NCI-H69 (cell line): ENCODE measurements at places on chromosomes 3 and 15.

GRCh38 chr15:94327356-94327936 is 96.1 kb downstream of the MCTP2 start:
- peak; percentile 75 for DNase-seq

- DNase-seq, result no peak
Measured at GRCh38 chr3:55646121-55646520, 159.0 kb upstream of the WNT5A start.

GRCh38 chr3:52366527-52366926 is 50.4 kb downstream of the DNAH1 start:
- no peak for DNase-seq

- no peak for DNase-seq
Measured at GRCh38 chr3:187935623-187936156, 190.4 kb upstream of the BCL6 start.

GRCh38 chr3:4772171-4772804 is 206.9 kb upstream of the BHLHE40 start:
- DNase-seq, result no peak

DNA sequence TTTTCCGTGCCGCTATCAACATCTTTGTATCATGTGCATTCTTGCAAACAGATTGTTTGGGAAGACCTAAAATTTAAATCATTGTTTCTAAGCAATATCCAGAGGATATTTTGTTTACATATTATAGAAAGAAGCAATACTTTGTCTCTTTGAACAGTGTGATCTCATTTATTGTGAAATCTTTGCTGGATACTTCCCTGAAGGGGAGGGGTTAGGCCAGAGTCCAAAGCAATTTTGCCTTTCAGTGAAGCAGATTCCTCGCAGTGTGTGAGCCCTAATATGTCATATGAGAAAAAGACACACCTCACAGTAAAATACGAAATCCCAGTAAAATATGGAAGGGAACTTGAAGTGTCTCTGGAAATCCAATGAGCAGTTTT is 158.7 kb upstream of the SLCO3A1 start:
- no peak for DNase-seq

GRCh38 chr15:70017801-70018200 is 79.9 kb downstream of the TLE3 start:
- DNase-seq, result peak; percentile 50

GRCh38 chr3:185935465-185936272 is 2.1 kb downstream of the TRA2B start:
- peak; percentile 44 for DNase-seq

DNA sequence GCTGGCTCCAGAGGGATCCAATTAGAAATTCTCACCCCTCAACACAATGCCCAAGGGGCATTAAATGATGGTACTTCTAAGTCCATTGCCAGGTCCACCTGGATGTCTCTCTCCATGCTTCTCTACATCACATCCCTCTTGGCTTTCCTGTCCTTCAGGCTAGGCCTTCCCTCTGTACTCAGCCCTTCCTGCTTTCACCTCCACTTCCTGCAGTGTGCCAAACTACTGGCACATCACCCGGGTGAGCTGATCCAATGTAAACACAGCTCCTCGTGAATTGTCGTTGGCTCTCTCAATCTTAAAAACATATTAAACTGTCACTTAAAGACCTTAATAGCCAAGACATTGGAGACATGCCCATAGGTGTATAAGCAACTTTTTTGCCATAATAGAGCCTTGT is 4.0 kb downstream of the LMCD1 start:
- peak; percentile 54 for DNase-seq

DNA sequence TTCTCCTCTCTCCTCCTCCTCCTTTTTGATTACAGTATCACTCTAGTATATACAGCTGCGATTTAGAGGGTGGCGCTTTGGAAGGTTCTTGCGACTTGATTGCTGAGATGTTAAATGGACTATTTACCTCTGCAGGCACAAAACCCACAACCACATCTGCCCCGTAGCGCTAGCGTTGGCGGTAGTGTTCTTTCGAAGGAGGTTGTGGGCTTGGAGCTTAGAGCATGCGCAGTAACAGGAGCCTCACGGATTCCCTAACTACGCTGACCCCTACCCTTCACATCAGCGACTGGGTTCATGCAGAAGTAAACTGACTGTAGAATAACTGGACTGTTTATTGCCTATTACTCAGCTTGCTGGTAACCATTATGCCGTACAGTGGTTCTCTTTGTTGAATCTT is 58.0 kb downstream of the CGGBP1 start:
- no peak for DNase-seq

- DNase-seq, result no peak
Measured at GRCh38 chr3:125386811-125387210, 11.7 kb upstream of the ZNF148 start.

DNA sequence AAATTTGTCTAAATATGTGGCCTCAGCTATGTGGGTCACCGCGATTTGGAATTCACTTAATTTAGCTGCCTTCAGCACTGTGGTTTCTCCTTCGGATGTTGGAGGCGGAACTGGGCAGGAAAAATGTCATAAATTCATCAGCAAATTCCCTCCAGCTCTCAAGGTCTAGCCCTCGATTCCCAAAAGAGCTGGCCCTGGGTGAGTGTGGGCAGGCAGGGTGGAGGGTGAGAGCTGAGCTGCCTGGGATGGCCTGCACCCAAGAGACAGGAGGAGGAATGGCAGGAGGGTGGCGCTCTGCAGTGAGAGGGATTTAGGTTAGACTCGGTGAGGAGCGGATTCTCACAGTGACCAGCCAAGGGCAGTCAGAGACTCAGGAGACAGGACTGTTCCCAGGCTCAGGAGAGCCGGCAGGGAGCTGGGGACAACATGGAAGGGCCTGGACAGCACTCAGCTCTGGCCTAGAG is 57.1 kb downstream of the FEM1B start:
- DNase-seq, result peak; percentile 4

DNA sequence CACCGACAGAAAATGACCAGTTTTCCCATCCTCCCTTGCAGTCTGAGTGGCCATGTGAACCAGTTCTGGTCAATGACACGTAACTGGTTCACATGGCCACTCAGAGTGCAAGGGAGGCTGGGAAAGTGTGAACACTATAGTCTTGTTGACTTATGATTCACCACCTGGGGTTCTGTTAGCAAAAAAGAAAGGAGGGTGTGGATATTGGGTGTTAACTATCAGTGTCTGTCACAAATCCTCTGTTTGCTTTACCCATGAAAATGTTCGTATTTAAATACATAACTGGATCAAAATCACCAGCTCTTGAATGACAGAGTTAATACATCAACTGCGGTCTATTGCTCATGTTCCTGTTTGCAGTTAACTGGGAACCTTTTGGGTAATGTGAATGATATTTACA is 92.3 kb downstream of the ADAMTSL3 start:
- no peak for DNase-seq

DNA sequence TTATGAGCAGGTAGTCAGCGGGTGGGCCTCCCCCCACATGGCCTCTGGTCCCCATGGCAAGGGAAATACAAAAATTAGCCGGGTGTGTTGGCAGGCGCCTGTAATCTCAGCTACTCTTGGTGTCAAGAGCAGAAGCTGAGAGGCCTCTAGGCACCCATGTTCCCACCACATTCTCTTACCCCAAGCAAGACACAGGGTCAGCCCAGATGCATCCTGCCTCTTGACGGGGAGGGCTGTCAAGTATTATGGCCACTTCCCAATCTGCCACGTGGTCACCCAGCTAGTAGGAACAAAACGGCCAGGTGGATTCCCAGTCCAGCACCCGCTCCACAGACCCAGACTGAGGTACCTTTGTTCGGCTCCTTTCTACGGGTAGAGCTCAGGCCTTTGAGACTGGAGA is 16.2 kb upstream of the SLC6A6 start:
- no peak for DNase-seq
